ENCODE measurements at places on chromosomes 1 and 21.
A peak's percentile ranks its signal among the peaks of the same experiment; 100 is the strongest.

GRCh38 chr1:63674238-63674864 is 81.1 kb downstream of the PGM1 start:
- DNase-seq = peak; percentile 92

- peak; percentile 79 for DNase-seq
These were observed 547.4 kb downstream of the LTN1 start for GRCh38 chr21:28445141-28445830.

- DNase-seq = no peak
These were observed 414.6 kb downstream of the LRRIQ3 start for GRCh38 chr1:73783352-73783751.

- DNase-seq = no peak
These were observed 159.6 kb downstream of the PTPRU start for GRCh38 chr1:29395736-29396437.

DNA sequence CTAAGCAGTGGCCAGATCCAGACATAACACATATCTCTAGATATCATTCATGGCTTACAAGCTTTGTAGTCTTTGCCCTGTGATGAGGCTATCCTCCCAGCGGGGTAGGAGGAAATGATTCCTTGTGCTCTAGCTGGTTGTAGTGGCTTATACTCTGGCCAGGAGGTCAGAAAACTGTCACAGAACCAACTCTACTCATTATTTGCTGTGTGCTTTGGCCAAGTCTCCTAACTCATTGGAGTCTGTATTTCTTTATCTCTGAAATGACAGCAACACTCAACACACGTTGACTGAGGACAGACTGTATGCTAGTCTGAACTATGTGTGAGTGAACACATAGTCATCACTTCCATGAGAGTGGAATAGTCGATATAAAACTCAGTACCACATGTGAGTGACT is 116.7 kb upstream of the F3 start:
- peak; percentile 55 for DNase-seq

DNA sequence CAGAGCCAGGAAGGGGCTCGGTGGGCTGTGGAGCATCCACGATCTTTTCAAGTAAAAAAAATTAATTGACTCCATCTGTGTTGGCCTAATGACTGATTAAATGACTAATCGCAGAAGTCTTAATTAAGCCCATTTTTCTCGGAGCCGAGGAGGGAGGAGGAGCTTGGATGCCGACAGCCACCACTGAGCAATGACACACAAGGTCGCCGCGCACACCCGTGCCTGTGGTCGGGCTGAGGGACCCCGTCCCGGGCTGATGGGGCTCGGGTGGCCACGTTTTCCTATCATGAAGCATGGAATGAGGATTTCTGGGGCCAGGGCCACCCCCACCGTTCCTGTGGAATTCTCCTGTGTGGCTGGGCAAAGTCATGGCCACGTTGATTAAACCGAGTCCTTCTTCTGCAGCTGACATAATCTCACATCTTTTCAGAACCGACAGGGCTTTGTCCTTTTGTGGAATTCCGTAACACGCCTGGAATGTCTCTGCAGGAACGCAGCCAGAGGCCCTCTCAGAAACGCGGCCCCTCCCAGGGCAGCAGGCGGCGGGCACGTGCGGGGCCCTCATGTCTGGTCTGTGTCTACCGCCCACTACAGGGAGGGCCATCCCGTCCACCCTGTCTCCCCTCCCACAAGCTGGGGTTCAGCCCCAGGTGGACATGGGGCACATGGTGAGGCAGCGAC is 60.7 kb downstream of the MORN1 start:
- peak; percentile 84 for DNase-seq

DNA sequence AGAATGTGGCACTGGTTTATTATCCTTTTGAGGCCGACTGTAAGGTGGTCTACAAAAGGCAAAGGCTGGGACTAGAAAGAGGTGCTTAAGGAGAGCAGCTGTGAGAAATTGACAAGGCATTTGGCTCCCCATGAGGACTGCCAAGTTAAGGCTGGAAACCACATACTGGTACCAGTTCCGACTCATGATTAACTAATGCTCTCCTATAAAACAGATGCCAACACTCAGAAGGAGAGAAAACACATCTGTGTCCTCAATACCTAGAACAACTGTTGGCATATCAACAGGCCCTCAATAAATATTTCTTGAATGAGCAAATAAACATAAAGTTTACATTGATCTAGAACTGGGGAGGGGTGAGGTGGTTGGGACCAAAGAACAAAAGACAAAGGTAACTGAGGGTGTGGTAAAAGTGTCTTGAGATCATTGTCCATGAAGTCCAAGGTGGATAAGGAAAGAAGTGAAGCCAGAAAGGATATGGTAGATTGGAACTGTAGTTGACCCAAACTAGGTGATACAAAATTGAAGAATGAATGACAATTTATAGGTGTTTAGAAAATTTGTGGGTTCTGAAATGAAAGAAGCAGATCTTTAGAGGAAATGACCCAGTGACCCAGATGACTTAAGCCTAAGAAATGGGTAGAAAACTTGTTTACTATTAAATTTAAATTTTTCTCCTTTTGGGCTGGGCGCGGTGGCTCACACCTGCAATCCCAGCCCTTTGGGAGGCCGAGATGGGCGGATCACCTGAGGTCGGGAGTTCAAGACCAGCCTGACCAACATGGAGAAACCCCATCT is 16.9 kb upstream of the MCL1 start:
- DNase-seq = peak; percentile 91

Measured in amniotic epithelial cell (primary cell).